H9 (cell line): ENCODE measurements at places on chromosomes 1 and 21. TPM values are rescaled to one million over a fixed set of nuclear protein-coding genes. Genes with fewer than 3 reads are reported as not detected.

DNA sequence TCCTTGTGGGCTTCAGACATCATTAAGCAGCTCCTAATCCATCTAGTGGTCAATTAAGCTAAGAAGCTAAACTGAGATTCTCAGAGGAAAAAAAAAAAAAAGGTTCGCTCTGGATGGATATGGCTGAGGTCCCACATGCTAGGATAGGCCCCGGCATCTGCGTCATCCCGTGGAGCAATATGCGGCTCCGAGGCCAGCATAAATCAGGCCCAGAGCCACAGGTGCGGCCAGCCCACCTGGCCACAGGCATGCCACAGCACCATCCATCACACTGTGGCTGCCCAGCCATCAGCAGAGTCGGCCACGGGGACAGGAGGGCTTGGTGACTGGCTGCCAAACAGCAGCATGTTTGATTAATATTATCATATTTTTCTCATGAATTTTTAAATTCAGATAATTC is 106.9 kb upstream of the TIAM1 start:
- DNase-seq = no peak
- peaks cover 6% of the 10 kb centered on the region for H3K36me3 ChIP-seq
- H3K27ac ChIP-seq = no peak overlapping the region
- no peaks in the 10 kb centered on the region for H3K4me1 ChIP-seq
- H3K4me3 ChIP-seq = no peak overlapping the region
- no peaks in the 10 kb centered on the region for H3K27me3 ChIP-seq

The AIDA gene
- total RNA-seq = 91.1 and 92.8 TPM in 2 replicates

GRCh38 chr1:94081566-94082344 is 39.2 kb downstream of the ABCA4 start:
- no peak for DNase-seq
- no peaks in the 10 kb centered on the region for H3K4me1 ChIP-seq
- H3K27me3 ChIP-seq = no peaks in the 10 kb centered on the region

DNA sequence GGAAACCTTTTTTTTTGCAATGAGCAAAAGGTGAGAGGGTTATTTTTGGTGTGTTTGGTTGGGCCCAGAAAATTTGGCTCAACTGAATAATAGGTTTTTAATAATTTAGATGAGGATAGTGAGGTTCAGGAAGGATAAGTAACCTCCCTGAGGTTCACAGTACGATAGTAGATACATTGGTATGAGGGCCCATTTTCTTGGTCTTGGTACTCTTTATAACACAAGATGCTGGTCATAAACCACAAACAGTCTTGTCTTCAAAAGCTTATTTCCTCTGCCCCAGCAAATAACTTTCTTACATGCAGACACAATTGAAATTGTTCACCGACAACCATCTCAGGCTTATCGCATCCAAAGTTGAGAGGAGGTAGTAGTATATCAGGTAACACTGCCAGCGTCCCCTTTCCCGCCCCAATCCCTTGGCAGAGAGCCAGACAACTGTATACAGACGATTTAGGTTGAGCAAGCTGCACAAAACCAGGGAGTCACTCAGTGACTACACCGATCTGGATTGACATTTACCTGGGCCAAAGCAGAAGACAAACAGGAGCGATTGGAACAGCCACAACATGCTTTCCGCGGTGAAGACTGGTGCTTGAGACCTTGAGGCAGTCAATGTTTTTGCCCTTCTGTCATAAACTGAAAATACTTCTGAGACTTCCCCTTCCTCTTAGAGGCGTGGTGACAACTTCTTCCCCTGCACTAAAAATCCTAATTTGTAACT is at the start of gene SLAMF6:
SLAMF6 (minus strand) TSS at position 634 of the 724 bp plus-strand sequence; CDS start at position 571, 63 bp downstream.
- H3K4me1 ChIP-seq = peaks cover 5% of the 10 kb centered on the region; the same call in 1 of the 2 replicates
- no peaks in the 10 kb centered on the region for H3K36me3 ChIP-seq
- no peak for DNase-seq
- no peak within 1 kb of the TSS for H3K4me3 ChIP-seq
- no peaks in the 10 kb centered on the region for H3K27me3 ChIP-seq
- H3K27ac ChIP-seq = no peak within 1 kb of the TSS

- peaks cover 2% of the 10 kb centered on the region; the same call in 1 of the 2 replicates for H3K4me1 ChIP-seq
- H3K36me3 ChIP-seq = no peaks in the 10 kb centered on the region
Observed at GRCh38 chr1:210291786-210292230, 36.9 kb upstream of the HHAT start.

DNA sequence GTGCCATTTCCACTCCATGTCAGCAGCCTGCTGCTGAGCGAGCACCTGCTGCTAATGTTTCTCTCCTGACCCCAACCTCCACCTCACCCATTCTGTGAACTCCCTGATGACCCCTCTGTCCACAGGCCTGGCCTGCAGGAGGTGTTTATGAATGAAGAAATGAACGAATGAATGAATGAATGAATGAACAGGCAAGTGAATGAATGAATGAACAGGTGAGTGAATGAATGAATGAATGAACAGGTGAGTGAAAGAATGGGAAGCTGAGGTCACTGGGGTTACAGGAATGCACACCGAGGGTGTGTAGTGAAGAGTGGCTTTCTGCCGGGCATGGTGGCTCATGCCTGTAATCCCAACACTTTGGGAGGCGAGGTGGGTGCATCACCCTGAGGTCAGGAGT is 173.4 kb downstream of the IGSF21 start:
- no peaks in the 10 kb centered on the region for H3K27me3 ChIP-seq
- H3K27ac ChIP-seq = no peak overlapping the region
- DNase-seq = no peak

The SLC30A7 gene
- 25.6 and 26.6 TPM in 2 replicates for total RNA-seq

The OR2L5 gene
- total RNA-seq = not detected in 2 replicates

The FAM3B gene
- total RNA-seq = 4.0 and 5.0 TPM in 2 replicates

The ETV3L gene
- 0.75 and 0.96 TPM in 2 replicates for total RNA-seq

- H3K27me3 ChIP-seq = no peaks in the 10 kb centered on the region
- DNase-seq = no peak
- H3K36me3 ChIP-seq = peaks cover 30% of the 10 kb centered on the region
- peaks cover 9% of the 10 kb centered on the region; the same call in 1 of the 2 replicates for H3K4me1 ChIP-seq
- H3K4me3 ChIP-seq = no peak overlapping the region
Observed at GRCh38 chr1:3790500-3790923, 5.8 kb downstream of the LRRC47 start.

- H3K36me3 ChIP-seq = no peaks in the 10 kb centered on the region
- no peaks in the 10 kb centered on the region for H3K27me3 ChIP-seq
- H3K4me1 ChIP-seq = no peaks in the 10 kb centered on the region
- no peak overlapping the region for H3K4me3 ChIP-seq
- no peak overlapping the region for H3K27ac ChIP-seq
Observed at GRCh38 chr1:32525053-32525452, 14.2 kb upstream of the ZBTB8A start.

The CRABP2 gene
- 180 and 184 TPM in 2 replicates for total RNA-seq

DNA sequence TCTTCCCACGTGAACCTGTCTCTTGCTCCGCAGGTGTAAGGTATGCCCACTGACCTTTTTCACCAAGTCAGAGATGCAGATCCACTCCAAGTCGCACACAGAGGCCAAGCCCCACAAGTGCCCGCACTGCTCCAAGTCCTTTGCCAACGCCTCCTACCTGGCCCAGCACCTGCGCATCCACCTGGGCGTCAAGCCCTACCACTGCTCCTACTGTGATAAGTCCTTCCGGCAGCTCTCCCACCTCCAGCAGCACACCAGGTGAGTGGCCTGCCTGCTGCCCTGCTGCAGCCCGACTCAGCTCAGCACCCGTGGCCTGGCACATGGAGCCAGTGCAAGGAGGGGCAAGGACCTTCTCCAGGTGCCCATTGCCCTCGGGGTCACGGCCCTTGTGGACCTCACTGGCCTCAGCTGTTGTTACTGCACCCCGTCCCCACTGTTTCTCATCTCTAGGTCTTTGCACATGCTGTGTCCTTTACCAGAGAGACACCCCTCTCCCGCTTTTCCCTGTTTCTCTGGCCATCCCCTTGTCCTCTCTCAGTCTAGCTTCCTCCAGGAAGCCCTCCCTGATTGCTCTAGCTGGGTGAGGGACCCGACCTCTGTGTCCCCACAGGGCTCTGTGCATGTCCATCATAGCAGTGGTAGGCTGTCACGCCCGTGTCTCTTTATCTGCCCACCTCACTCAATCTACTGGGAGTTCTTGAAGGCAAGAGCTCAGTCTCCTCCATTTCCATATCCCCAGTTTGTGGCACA is 25.4 kb downstream of the ZNF362 start:
- H3K27me3 ChIP-seq = no peaks in the 10 kb centered on the region
- no peak for DNase-seq
- peaks cover 13% of the 10 kb centered on the region; the same call in 2 of the 3 replicates for H3K36me3 ChIP-seq
- H3K4me1 ChIP-seq = no peaks in the 10 kb centered on the region
- no peak overlapping the region for H3K4me3 ChIP-seq

The POGK gene
- 47.7 and 48.3 TPM in 2 replicates for total RNA-seq

DNA sequence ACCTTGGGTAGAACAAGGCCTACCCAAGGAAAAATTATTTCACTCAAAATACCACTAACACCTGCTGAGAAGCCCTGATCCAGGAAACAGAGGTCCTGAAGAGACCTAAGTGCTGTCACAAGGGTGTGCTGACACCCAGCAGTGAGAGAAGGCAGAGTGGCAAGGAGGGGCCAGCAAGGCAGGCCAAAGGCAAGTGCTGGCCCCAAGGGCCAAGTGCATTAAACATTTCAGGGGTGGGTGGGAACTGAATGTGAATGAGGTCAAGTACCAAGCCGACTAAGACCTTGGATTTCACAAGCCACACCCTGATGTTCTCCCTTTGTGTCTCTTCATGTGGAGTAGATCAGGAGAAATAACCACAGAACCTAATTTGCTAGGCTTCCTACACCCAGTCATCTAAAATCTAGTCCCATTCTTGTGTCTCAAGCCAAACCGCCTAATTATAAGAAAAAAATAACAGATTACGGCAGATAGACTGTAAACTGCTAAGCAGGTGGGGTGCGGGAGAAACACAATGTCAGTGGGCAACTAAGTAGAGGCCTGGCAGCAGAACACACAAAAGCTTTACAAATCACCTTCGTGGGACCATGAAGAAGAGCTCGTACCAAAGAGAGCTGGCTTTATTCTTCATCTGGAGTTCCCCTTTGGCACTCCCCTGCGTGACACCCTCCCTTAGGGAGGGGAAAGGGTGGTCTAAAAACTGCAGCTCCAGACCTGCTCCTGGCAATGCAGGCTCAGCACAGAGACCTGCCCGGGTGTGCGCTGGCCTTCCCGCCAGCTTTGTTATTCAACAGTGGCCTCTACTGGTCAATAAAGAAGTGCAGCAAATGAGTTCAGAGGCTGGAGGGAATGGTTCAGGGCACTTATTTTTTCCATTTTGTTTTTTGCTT is 8.7 kb downstream of the UBE2G2 start:
- H3K4me3 ChIP-seq = no peak overlapping the region
- H3K4me1 ChIP-seq = no peaks in the 10 kb centered on the region; the same call in 1 of the 2 replicates
- H3K36me3 ChIP-seq = peaks cover 37% of the 10 kb centered on the region; the same call in 2 of the 3 replicates
- no peaks in the 10 kb centered on the region for H3K27me3 ChIP-seq

DNA sequence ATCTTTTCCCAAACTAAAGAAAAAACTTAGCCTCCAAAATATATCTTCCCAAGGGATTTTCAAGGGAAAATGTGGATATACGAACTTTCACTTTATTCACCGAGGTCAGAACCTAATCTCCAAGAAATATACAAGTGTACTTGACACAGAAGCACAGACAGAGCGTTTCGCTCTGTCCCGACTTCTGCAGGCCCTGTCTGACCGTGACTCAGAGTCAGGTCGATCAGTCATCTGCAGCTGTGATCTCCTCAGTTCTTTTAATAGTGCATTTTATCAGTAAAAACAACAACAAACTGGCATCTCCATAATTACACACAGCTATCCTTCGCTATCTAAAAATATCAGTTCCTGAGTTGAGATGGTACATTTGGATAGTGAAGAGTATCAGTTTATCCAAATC is 226.6 kb downstream of the TM2D1 start:
- H3K36me3 ChIP-seq = no peaks in the 10 kb centered on the region
- no peaks in the 10 kb centered on the region for H3K27me3 ChIP-seq
- no peak overlapping the region for H3K4me3 ChIP-seq
- no peak for DNase-seq
- H3K27ac ChIP-seq = no peak overlapping the region
- H3K4me1 ChIP-seq = no peaks in the 10 kb centered on the region

The ANKRD13C gene
- 19.7 and 21.1 TPM in 2 replicates for total RNA-seq

DNA sequence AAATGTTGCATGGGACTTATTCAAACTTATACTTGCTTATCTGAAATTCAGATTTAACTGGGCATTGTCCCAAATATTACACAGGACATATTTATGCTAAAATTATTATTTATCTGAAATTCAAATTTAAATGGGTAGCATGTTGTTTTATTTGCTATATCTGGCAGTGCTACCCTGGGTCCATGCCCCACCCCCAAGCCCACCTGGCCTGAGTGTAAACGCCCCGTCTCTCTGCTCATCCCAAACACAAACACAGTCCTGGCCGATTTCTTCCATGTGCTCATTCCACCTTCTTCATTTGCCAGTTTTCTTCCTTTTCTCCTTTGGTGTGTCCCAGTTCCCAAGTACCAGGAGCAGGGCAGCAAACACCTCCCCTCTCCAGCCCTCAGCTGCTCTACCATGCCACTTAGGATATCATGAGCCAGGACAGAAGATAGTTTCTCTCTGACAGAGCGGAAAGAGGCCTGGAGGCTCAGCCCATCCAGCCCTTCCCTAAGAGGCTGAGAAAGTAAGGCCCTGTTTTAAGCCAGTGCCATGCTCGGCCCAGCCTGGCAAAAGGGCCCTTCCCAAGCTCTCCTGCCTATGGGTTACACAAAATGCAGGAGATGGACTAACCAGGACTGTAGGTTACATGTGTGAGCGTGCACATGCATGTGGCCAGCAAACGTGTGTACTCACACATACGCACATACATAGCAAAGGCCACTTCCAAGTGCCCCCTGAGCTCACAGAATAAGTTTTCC is 69.5 kb downstream of the UBE2T start:
- DNase-seq = peak; percentile 11
- no peak overlapping the region for H3K4me3 ChIP-seq
- no peaks in the 10 kb centered on the region for H3K4me1 ChIP-seq
- H3K36me3 ChIP-seq = no peaks in the 10 kb centered on the region
- H3K27me3 ChIP-seq = no peaks in the 10 kb centered on the region
- H3K27ac ChIP-seq = no peak overlapping the region
